Ureter (tissue), 1 donor: ENCODE measurements at places on chromosomes 11 and 22. TPM values are rescaled to one million over a fixed set of nuclear protein-coding genes. Genes with fewer than 3 reads are reported as not detected.
A peak's percentile ranks its signal among the peaks of the same experiment; 100 is the strongest.

Gene GPHA2
- not detected for total RNA-seq

- peak; percentile 77 for DNase-seq
These were observed 15.6 kb upstream of the CYP2R1 start for GRCh38 chr11:14907411-14908213.

DNA sequence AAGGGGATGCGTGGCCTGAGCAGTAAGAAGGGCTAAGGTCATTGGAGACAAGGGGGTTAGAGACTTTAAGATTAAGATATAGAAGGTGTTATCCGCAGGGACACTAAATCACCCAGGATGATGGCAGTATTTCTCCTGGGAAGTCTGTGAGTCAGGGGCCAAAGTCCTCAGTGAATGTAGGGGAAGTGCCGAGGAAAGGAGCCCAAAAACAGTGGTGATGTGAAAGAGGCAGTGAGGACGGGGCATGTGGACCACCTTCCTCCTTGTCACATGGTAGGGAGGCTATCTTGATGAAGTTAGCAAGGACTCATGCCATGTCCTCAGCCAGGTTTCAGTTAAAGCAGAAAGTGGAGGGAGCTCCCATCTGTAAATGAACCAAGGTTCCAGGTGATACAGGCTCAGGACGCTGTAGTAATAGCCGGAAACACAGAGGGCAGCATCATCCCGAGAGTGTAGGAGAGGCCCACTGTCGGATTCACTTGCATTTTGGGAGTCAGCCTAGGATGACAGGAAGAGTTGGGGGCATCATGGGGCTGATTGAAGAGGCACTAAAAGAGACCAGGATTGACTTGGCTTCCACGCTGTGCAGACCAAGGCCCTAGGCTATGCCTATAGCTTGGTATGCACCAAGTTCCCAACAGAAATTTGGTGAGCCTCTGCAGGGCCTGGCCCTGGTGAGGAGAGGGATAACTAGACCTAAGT lies 33.5 kb downstream of the WEE1 start:
- no peak for DNase-seq

GRCh38 chr11:134215836-134216235 lies 7.9 kb downstream of the NCAPD3 start:
- DNase-seq = no peak

DNA sequence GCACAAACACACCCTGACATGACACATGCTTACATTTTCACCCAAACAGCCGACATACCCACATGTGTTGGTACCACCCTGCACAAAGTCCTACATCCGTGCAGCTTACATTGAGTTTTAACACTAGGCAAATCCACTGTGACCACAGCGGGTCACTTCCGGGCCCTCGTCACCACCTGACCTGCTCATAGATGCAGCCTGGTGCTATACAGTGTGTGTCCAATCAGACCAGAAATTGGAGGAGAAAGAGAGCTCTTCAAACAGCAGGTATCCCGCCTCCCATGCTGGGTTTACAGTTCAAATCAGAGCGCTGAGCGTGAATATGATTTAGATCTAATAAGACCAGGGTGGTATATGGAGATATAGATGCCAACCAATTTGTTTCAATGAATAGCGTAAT lies 35.4 kb downstream of the PHF21B start:
- no peak for DNase-seq

- no peak for DNase-seq
These were observed 728.2 kb upstream of the ANO5 start for GRCh38 chr11:21464601-21465193.

- no peak for DNase-seq
These were observed 20.1 kb downstream of the SYT7 start for GRCh38 chr11:61560751-61561150.

GRCh38 chr11:68099474-68100405 lies 21.4 kb downstream of the CHKA start:
- no peak for DNase-seq

Gene SYCE3
- total RNA-seq = not detected

DNA sequence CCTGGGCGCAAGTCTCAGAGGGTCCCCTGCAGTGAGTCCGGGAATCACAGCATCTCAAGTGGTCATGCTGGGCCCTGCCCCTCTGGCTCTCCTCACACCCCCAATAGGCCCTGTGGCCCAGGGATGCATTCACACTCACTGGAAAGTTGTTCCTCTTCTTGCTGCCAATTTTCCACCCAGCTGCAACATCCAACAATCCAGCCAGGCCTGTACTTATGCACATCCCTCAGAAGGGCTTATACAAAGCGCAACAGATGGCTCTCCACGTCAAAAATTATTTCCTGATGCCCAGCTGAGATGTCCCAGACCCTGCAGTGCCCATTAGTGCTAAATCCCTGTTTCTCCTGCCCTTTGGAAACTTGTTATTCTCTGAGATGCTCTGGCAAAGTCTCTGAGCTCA lies 407.8 kb upstream of the NARS2 start:
- DNase-seq = no peak

Gene NCF4
- total RNA-seq = 27.2 TPM

Gene OR8A1
- not detected for total RNA-seq

DNA sequence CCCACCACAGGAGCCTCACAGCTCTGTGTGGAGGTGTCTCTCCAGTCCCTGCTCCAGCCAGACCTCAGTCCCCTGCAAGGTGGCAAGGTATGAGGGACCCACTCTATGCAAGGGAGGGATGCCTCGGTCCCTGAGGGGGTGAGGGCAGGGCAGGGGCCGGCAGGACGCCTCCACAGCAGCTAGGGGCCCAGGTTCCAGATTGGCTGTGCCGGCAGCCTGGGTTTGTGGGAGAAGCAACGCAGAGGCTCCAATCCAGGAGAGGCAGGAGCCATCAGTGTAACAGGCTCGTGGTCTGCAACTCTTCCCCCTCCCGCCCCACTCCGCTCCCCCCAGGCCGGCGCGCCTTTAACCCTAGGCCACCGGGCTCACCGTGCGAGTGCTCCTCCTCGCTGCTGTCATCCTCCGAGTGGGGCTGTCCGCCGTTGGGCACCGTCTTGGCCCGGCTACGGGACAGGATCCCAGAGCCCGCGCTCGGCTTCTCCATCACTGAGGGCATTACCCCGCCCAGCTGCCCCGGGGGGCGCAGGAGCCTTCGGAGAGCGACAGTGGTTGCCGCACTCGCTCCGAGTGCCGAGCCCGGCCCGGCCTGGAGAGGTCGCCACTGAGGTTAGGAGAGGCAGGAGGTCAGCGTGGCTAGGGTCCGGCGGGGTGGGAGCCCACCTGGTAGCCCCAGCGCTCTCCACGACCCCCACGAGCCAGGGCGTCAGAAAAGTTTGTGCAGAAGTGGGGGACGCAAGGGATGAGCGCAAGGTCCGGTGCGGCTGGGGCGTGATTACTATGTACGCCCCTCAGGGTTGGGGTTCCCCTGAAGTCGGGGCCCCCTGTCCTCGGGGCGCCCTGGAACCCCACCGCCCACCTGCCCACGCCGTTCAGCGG lies 765 bp downstream of the RCOR2 start:
- no peak for DNase-seq

DNA sequence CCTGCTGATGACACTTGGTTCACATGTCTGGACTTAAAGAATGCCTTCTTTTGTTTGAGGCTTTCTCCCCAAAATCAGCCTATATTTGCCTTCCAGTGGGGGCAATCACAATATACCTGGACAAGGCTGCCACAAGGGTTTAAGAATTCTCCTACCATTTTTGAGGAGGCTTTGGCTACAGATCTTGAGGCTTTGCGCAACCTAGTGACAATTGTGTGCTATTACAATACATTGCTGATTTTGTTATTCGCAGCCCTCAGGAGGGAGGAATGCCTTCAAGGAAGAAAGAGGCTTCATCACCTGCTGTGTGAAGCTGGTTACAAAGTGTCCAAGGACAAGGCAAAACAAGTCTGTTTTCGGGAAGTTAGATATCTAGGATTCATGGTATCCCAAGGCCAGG lies 50.8 kb upstream of the OR4C15 start:
- DNase-seq = no peak

Gene HYOU1
- total RNA-seq = 162 TPM

Gene OR51B5
- 0.99 TPM for total RNA-seq

DNA sequence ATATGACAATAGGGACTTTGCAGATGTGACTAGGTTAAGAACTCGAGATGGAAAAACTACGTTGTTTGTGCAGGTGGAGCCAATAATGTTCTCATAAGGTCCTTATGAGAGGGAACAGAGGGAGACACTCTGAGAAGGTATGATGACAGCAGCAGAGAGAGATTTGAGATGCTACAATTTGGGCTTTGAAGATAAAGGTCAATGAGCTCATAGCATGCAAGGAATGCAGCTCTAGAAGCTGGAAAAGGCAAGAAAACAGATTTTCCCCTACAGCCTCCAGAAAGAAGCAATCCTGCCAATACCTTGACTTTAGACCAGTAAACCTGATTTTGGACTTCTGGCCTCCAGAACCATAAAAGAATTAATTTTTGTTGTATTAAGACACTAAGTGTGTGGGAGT lies 21.1 kb downstream of the FAM76B start:
- DNase-seq = no peak

- no peak for DNase-seq
These were observed 171.8 kb downstream of the IGLL1 start for GRCh38 chr22:23408321-23408720.

Gene ARHGAP8
- 33.7 TPM for total RNA-seq

- DNase-seq = no peak
These were observed 139.9 kb downstream of the C11orf91 start for GRCh38 chr11:33560729-33561128.

Gene TFIP11
- total RNA-seq = 33.9 TPM

- no peak for DNase-seq
These were observed 171.3 kb downstream of the WNT11 start for GRCh38 chr11:76035020-76035419.

Gene TSPAN18
- total RNA-seq = 19.1 TPM

- no peak for DNase-seq
These were observed 1.9 kb downstream of the DERL3 start for GRCh38 chr22:23836692-23837495.

GRCh38 chr11:73916435-73916834 lies 34.4 kb upstream of the DNAJB13 start:
- DNase-seq = no peak

DNA sequence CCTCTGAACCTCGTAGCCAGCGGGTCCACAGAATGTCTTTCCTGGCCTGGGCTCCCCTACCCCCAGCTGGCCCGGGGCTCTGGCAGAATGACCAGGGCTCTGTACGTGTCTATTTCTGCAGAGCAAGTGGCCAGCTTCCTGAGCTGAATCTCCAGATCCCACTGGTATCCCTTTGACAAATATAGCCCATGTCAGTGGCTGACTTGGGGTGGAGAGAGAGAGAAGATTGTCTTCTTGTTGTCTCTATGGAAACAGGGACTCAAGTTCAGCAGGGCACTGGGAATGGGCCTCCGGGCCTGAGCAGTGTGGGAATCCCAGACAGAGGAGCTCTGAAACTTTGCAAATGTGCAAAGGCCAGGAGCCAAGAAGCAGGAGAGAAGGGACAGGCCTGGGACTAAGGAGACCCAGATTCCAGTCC lies 33.9 kb downstream of the ANO1 start:
- DNase-seq = no peak

DNA sequence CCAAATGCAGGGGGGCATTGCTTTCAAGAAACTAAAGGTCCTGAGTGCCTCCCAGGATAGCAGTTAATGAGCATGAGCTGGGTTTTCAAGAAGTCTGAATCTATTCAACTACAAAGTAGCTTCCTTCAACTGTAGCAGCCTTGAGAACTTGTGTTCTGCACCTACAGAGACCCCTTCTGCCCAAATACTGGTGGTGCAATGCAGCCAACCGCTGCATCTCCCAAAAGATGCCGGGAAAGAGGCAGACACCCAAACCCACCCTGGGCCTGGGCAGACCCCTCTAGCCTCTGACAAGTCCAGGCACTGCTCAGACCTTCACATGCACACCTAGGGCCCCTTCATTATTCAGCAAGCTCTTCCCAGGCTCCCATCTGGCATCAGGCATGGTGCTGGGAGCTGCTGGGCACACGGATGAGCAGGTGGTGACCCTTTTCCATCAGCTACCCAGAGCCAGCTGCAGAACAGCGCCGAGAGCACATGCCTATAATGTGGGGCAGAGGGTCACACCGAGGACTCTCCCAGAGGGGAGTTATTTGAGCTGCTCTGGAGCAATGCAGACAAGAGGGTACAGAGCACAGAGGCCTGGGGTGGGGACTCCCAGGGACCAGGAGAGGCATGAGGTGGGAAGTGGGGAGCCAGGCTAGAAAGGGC lies 44.9 kb upstream of the ETS1 start:
- no peak for DNase-seq

Gene OR51B2
- total RNA-seq = not detected

- DNase-seq = no peak
These were observed 207.1 kb upstream of the ARHGAP20 start for GRCh38 chr11:110919241-110919922.

GRCh38 chr11:4140067-4140636 lies 45.6 kb downstream of the RRM1 start:
- DNase-seq = no peak

DNA sequence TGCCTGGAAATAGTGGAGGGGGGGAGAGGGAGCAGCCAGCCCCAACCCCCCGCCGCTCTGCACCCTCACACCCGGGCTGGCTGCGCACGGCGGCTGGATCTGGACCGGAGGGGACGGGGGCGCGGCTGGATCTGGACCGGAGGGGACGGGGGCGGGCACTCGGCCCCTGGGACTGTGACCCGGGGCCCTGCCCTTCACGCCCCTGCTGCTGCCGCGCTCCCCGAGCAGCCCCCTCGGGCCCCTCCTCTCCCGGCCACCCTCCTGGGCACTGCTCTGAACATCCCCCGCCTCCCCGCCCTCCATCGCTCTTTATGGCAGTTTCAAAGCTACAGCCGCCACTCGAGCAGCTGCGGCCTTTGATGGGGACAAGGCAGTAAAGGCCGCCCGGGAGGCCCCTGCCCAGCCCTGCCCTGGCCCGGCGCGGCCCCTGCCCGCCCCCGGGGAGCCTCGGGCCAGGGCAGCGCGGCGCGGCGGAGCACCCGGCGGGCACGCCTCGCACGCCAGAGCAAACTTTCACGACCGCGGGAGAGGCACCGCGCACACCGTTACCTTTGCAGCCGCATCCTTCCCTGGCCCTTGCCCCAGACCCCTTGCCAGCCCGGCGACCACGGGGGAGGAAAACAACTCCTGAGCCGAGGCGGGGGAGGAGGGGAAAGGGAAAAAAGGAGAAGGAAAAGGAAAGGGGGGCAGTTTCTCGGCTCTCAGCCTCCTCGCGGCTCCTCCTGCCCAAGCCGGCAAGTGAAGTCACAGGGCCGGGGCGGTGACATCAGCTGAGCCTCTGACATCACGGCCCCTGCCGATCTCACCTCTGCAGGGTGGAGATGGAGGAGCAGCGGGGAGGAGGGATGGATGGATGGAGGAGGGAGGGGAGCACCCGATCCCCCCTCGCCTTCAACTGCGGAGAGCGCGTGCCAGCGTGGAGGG lies 13.1 kb upstream of the TCF20 start:
- no peak for DNase-seq

GRCh38 chr11:84061726-84062125 lies 775.6 kb upstream of the CCDC90B start:
- DNase-seq = no peak

DNA sequence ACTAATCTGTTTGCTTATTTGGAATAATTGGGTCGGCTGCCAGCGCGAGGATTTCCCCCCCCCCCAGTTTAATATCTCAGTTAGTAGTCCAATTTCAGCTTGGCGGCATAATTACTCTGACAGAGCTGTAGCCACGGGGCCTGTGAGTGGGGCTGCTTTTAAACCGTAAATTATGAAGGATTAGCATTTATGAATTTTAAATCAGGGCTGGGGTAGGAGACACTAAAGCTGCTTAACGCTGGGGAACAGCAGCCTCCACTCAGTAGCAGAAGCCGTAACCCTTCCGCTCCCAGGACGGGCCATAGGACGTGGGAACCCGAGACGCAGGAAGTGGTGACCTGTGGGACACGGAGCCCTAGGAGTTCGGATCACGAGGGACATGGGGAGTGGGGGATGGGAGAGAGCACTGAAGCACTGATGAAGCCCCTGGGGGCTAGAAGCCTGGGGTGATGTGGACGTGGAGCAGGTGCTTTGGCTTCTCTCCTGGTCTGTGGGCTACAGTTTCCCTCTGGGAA lies 66.2 kb upstream of the LMO1 start:
- no peak for DNase-seq
